Right ventricle myocardium inferior (tissue), 1 donor: ENCODE measurements at places on chromosomes 6 and 20.

- DNase-seq = no peak
Measured at GRCh38 chr6:149754548-149754947, 5.0 kb downstream of the PCMT1 start.

DNA sequence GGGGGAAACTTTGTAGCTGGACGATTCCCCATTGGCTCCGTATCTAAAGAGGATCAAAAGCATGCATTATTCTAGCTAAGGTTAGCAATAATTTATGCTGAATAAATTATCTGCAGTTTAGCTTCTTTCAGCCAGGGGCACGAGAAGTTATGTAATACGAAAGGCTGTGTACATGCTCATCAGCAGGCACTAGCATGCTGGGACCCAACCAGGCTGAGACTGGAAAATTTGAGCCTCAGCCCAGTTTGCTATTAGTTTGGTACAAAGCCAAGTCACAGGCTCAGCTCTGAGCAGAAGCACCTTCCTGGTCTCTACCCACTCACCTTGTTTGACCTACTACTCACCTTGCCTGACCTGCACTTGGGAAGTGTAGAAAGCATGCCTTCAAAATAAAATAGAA lies 328.1 kb upstream of the ARID1B start:
- no peak for DNase-seq

DNA sequence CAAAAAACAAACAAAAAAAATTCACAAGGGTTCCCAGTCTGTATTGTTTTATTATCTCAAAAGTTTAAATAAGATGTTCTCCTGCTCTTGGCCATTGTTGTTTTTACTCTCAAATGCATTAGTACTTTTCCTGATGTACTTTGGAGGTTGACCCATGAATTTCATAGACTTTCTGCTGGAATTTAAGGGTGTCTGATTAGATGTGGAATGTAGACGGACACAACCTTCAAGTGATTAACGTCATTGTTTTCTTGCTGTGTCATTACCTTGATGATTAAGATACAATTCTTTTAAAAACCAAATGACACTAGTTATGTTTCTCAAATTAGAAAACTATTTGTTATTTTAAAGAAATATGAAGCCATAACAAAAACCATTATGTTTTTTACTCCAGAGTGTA lies 421.4 kb upstream of the RUNX2 start:
- no peak for DNase-seq

DNA sequence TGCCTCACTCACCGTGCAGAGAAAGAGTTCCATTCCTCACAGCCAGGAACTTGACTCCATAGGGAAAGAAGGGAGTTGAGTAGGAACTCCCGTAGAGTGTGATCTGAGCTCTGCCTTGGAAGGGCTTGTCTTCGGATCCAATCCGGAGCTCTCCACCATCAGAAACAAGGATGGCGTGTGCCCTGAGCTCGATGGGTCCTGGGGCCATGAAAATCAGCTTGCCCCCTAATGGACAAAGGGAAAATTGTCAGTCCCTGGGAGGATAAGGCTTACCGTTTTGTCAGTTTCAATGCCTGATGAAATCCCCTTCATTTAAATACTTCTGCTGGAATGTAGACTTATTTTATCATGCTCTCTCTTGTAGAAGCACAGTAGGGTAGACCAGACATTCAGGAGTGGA lies 153.3 kb downstream of the PKHD1 start:
- DNase-seq = no peak

DNA sequence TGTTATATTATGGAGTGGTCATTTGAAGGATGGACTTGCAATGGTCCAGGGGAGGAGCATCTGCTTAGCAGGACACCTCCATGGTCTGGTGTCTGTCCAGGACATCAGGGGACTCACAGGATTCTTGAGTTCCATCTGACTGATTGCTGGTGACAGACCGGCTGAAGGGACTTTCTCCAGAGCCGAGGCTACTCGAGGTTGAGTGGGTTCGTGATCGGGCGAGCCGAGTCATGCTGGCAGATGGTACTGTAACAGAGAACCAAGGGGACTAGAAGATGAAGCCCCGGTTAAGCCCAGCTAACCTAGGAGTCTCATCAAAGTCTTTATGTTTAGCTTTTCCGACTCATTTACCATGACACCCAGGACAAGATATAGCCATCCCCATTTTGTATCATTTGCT lies 7.5 kb upstream of the SLA2 start:
- DNase-seq = no peak

DNA sequence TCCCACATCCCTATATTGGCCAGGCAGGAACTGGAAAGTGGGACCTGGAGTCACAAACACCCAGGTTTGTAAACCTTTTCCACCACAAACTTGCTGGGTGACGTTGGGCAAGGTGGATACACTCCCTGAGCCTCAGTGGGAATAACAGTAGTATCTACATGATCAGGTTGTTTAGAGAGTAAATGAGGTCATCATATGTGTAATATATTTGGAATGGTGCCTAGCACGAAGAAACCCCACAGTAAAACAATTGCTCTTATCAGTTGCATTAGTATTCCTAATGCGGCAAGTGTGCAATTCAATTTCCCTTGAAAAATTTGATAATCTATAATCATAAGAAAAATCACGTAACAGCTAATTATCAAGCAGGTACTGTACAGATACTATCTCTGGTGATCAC lies 51.9 kb downstream of the HIVEP2 start:
- no peak for DNase-seq

- peak; percentile 40 for DNase-seq
Measured at GRCh38 chr20:49237531-49237930, 18.3 kb downstream of the DDX27 start.
